ENCODE measurements at places on chromosomes 7 and 10.

DNA sequence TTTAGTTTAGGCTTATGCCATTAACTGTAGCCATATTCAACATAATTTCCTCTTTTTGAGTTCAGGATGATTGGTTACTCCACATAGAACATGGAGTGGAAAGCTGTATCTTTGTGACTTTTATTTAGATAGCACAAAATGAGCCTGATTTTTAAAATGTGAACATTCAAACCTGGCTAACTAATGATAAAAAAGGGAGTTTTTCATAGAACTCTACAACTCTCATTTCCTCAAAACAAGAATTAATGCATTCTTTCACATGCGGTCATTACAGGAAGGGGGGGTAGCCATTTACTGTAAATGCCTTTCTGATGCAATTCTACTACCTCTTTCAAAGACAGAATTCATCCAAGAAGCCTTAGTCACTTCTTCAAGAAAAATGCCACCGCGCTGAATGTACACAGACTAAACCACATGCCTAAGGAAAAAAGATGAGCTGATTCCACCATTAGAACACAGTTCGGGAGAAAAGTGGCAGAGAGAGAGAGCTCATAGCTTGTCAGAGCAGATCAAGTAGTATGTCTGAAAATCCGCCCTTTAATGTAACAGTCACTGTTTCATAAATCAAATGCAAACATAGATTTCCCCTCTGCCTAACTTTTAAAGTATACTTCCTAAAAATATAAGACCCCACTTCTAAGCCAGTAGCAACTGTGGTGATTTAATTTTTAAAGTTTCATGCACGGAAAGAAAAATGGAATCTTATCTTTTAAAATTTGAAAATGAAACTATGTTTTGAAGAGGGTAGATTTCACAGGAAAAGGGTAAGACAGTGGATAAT, 226.4 kb upstream of the KLF14 start:
- no peak for DNase-seq

DNA sequence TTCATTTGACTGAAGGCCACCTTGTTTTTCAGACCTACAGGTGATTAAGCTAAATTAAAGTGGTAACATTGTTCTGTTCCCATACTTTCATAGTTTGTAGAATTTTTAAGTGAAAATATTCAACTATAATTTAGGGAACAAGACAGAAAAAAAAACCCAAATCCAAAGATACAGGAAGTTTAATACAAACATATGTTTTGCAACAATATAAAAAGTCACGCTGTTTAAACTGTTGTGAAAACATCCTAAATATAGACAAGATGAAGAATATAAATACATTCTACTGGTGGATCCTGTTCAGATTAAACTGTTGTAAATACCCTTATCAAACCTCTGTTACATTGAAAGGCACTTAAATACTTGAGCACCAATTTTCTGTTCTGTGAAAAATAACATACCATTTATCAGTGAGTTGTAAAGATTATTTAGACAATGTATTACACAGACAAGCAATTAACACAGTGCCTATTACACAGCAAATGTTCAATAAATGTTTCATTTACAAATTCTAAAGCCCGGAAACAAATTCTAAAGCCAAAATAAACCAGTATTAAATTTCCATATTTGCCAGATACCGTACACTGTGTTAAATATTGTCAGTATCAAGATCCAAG, 14.2 kb downstream of the ASZ1 start:
- no peak for DNase-seq

DNA sequence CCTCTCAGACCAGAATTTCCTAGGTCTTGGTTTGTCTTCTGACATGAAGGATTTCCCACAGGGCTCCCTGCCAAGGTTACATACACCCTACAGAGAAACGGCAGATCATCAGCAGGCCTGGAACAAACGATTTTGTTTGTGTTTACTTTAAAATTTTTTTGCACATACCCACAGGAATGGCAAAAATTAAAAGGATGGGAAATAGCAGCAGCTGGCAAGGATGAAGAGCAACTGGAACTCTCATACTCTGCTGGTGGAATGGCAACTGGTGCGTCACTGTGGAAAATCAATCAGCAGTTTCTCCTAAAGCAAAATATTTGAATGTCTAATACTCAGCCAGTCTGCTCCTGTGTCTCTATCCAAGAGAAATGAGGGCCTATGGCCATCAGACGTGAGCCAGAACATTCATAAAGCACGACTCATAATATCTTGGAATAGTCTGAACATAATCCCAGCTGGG, 6.5 kb downstream of the BAIAP2L1 start:
- DNase-seq = no peak

- no peak for DNase-seq
These were observed 56.2 kb upstream of the PDCD4 start for GRCh38 chr10:110815354-110816004.

GRCh38 chr7:121752706-121753105, 120.3 kb upstream of the PTPRZ1 start:
- no peak for DNase-seq

DNA sequence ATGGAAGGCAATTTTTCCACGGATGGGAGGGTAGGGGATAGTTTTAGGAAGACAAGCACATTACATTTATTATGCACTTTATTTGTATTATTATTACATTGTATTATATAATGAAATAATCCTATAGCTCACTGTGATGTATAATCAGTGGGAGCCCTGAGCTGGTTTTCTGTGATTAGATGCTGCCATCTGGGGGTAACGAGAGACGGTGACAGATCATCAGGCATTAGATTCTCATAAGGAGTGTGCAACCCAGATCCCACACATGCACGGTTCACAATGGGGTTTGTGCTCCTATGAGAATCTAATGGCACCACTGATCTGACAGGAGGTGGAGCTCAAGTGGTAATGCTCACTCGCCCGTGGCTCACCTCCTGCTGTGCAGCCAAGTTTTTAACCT, 103.9 kb upstream of the STK17A start:
- no peak for DNase-seq

DNA sequence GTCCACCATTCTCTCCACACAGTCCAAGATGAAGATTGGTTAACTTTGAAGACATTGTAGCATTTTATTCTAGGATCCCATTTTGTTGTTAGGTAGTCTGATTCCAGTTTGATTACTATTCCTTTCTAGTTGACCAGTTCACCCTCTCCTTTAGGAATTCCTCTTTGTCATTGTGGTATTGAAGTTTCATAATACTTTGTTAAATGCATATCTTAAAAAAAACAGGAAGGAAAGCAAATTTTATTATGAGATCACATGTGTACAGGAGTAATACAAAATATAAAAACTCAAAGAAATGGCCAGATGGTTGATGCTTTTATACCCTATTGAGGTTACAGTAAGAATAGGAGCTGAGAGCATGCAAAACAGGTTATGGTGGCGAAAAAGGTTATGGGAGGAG, 15.5 kb upstream of the SEMA3C start:
- no peak for DNase-seq

- DNase-seq = no peak
These were observed 9.4 kb downstream of the WBP1L start for GRCh38 chr10:102752934-102753664.

GRCh38 chr10:311901-312665, 176.8 kb downstream of the ZMYND11 start:
- DNase-seq = no peak

- DNase-seq = no peak
These were observed 347.9 kb downstream of the TNS3 start for GRCh38 chr7:47233996-47234395.

DNA sequence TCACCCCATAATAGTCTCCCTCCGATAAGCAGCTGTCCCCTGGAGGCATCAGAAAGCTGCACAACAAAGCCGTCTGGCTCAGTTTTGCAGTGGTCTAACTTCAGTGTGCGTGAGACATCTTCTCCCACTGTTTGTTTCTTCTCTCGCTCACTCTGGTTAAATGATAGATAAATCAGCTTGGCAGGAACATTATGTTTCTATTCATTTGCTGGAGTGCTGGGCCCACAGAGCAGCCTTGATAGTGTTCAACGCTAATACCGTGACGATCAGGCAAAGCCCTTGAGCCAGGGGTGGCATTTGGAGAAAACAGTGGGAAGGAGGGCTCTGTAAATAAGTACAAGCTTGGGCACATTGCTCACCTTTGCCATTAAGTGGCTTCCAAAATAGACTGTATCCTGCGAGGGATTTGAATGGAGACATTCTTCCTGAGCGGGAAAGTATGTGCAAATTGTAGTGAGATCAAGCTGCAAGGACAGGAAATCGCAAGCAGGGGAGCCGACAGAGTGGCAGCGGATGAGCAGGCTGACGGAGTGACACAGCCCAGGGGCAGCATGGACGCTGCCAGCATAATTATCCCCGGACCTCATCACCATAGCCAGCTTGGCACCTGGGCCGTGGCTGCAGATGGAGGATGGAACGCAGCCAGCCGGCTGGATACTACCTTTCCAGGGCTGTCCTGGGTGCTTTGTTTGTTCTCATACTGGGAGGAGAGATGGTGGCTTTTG, 256.8 kb upstream of the FZD8 start:
- DNase-seq = no peak

- DNase-seq = no peak
These were observed 31.7 kb upstream of the CYP26C1 start for GRCh38 chr10:93028883-93029282.

DNA sequence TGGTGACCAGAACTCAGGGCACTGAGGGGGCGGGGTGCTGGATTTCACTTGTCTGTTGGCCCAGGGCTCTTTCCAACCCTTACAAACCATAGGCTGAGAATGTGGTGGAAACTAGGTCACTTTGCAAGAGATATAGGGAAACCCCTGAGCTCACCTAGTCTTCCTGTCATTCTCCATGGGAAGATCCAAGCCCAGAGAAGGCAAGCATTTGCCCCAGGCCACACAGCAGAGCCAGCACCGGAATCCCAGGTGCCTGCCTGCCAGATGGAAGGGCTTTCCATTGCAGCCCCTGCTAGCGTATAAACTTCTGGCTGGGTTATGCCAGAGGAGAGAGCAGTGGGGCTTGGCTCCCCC, 427 bp downstream of the PYROXD2 start:
- DNase-seq = no peak

DNA sequence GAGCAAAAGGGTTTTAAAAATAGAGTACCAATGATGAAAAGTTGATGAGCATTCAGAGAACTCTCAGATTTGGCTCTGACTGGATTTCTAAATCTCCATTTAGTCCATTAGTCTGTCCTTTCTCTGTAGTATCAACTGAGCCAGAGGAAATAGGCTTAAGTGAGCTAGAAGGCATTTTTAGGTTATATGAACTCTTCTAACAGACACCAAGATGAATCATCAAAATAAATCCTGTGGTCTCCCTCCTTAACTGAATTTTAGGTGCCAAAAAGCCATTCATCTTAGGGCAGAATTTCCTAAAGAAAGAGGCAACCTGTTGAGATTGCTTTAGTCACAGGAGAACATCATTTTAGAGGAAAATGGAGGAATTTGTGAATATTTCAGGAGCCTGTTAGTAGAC, 305.1 kb downstream of the AUTS2 start:
- no peak for DNase-seq

DNA sequence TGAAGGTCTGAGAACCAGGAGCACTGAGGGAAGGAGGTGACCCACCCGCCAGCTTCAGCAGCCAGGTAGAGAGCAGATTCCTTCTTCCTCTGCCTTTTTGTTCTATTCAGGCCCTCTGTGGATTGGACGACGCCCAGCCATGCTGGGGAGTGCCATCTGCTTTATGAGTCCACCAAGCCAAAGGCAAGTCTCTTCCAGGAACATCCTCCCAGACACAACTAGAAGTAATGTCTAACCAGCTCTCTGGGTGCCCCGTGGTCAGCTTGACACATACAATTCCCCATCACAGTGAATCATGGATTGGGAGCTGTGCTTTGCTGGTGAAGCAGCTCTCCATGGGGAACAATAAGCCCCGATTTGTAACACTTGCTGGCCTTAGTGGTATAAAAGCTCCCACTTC, 125.2 kb downstream of the CCDC3 start:
- no peak for DNase-seq

DNA sequence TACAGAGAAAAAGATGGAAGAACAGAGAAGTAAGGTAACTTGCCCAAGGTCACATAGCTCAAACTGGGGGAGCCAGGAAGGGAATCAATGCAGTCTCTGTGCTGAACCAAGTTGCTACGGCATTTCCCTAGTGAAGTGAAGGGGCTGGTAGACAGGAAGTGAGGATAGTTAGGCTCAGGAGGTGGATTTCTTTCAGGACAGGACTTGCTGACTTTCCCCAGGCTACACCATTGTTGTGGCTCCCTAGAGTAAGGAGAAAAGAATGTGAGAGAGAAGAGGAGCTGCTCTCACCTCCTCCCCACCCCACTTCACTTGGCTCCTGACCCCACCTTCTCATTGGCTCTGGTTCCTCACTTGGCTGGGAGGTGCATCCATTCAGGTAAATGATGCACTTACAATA, 316.9 kb downstream of the INHBA start:
- no peak for DNase-seq

- no peak for DNase-seq
These were observed 121.2 kb downstream of the MAD1L1 start for GRCh38 chr7:2111568-2111967.

DNA sequence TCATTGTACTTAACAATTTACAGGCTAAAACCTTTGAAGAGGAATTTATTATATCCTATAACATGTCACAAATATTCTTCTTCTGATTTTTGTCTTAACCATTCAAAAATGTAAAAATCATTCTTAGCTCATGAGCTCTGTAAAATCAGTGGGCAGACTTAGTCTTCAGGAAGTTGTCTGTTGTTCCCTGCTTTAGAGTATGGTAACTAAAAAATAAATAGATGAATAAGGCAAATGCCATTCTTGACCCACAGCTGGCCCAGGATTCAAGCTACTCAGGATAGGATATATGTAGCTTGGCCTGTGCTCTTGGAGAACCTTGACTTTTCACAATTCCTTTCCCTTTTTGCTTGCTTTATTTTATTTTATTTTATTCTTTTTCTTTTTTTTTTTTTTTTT, 51.5 kb downstream of the LRRC4 start:
- DNase-seq = no peak

DNA sequence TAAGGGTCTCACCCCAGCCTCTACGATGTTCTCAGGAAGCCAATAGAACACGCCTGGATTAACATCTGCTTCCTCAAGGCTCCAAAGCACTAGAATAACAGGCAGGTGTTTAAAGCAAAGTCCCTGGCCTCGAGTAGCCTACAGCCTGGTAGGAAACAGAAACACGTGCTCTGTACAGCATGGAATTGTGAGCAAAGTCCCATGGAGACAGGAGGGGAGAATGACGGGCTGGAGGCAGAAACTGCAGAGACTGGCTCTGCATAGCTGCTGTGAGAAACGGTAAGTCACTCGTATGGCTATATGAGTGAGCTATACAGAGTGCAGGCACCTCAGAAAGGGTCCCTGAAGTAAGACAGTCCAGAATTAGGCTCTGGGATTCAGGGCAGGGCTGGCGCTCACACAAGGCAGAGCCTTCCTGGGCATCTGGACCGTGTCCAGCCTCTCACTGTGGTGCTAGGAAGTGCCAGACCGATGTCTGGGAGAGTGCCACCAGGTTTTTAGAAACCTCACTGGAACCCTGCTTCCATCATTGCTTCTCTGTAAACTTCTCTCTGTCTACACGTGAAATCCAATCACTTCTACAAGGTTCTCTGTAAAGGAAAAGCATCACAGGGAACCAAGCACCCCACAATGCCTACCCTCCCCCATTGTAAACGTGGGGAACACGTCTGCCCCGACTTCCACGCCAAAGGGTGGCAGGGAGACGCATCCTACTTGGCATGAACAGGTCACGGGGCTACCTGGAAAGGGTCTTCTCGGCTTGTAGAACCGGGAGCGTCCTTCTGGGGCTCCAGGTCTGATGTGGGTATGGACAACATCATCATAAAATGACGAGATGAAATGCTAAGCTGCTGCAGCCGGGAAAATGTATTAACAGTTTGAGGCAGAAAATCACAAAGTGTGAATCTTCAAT, 38.8 kb upstream of the SHH start:
- no peak for DNase-seq
